ENCODE measurements at places on chromosomes 4 and X. TPM values are rescaled to one million over a fixed set of nuclear protein-coding genes. Genes with fewer than 3 reads are reported as not detected.

DNA sequence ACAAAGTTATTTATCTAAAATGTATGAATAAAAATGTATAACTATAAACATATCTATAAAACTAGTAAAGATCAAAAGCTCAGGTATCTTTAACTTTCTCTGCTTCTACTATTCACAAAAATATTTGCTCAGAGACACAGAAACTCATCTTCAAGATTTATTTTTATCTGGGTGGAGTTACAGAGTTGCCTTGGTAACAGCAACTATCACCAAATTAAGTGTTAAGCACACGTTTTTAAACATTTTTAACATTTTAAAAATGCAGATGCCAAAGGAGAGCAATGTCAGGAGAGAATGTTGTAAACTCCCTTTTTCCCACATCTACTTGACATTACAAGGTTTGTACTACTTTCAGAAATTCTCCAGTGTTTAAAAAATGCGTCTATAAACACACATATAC is 71.4 kb downstream of the SNCA start:
- peaks cover 2% of the 10 kb centered on the region for H3K27me3 ChIP-seq
- no peak overlapping the region for H3K4me3 ChIP-seq
- no peak overlapping the region for H3K27ac ChIP-seq
- DNase-seq, result no peak
- H3K4me1 ChIP-seq, result no peaks in the 10 kb centered on the region
- no peaks in the 10 kb centered on the region for H3K36me3 ChIP-seq

DNA sequence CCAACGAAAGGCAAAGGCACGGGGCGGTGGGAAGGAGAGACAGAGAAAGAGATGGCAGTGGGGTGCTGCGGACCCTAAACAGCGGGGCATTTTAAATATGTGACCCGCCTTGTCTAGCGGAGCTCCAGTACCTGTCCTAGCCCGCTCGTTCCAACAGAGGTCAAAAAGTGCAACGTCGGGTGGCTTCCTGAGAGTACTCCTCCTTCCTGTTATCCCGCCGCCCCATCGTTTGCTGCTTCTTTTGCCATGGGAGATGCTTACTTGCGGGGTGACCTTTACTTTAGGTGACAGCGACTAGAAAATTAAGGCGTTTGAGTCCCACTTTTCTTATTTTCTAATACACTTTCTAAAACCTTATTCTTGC is 735 bp downstream of the NRK start:
- peaks cover 10% of the 10 kb centered on the region for H3K27me3 ChIP-seq
- H3K4me3 ChIP-seq, result no peak overlapping the region
- no peak overlapping the region for H3K27ac ChIP-seq
- H3K4me1 ChIP-seq, result no peaks in the 10 kb centered on the region
- DNase-seq, result no peak

Gene KIT
- polyA plus RNA-seq, result 9.8 TPM

DNA sequence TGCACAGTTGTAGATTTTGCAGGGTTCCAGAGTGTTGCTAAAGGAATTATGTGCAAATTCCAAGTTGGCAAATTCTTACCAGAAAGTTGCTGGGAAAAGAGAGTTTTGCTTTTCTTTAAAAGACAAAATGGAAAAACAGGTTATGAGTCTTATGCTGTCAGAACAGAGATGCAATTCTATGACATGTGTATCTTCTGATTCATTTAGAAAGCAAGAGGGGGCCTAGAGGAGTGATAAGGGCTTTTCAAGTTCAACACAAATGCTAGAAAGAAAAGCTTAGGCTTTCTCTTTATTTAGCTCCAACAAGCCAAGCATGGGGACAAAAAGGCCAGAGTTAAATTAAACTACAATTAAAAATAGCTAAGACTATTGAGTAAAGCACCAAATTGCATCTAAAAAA is 72.4 kb upstream of the GATB start:
- H3K36me3 ChIP-seq, result no peaks in the 10 kb centered on the region
- DNase-seq, result no peak
- no peaks in the 10 kb centered on the region for H3K27me3 ChIP-seq
- no peak overlapping the region for H3K4me3 ChIP-seq
- H3K27ac ChIP-seq, result no peak overlapping the region

Data from immature natural killer cell (primary cell).